ENCODE measurements at places on chromosomes 4 and X.

- no peak for DNase-seq
Measured at GRCh38 chrX:105266456-105266855, 46.0 kb upstream of the TEX13A start.

DNA sequence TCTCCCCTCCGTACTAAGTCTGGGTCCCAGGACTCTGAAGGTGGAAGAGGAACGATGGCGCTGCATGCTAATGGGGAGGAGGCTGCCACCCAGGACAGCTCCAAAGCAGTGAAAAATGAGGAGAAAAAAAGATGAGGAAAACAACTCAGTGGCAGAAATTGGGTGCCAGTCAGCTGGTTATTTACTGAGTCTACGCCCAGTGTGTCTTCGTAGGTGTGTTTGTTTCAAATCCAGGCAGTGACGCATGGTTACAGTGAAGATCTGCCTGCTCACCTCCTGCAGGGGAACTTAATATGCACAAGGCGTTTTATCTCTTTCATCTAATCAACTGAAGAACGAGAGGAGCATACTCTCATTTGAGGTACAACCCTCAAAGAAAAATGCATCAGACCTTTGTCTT, 70.9 kb upstream of the FBXW7 start:
- DNase-seq, result peak; percentile 42

DNA sequence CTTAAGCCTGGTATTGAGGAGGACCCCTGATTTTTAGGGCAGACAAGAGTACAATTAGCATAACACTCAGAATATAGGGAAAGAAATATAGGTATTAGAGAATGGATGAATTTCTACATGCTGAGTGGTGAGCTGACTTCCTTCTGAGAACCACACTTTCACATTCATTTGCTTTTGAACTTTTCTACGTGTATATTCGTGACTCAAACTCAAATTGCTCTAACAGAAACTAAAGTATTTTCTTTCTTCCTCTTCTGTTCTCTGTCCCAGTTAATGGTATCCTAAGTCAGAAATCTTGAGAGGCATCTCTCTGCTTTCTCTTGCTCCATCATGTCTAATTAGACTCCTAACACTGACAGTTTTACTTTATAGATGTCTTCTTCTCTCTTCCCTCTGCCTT, 103.2 kb upstream of the CITED1 start:
- no peak for DNase-seq

- DNase-seq, result peak; percentile 71
Measured at GRCh38 chrX:101108284-101108683, 10.3 kb downstream of the CENPI start.

DNA sequence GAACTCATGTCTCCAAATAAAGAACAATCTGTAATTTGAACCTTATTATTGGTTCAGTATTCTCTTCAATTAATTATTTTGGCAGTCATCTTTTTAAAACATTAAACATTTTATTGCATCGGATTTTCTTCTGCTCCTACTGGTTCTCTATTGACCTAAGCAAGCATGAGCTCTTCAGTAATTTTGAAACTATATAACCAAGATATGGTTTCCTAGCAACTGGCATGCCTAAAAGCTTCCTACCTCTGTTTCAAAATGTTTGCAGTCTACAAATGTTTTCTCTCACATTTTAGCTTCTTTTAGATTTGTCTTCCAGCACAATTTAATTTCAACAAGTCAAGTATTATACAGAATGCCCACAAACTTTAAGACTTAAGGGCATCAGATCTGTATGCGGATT, 371.3 kb downstream of the GPM6A start:
- no peak for DNase-seq

GRCh38 chrX:95640226-95640625, 1044.4 kb upstream of the DIAPH2 start:
- no peak for DNase-seq

DNA sequence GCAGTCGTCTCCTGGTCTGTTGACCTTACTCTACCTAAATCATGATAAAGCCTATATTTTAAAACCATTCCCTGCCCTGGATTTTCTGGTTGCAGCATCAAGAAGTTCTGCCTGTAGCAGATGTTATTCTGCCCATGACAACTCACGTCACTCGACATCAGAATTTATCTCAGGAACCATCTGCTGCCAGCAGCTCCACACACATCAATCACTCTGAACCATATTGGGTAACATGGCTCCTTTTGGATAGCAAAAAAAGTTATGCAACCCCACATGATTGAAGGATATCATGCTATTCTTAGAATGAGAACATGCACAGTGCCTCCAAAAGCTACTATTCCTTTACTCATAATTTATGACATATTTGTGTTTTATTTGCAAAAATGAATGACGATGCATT, 341.4 kb downstream of the DHRSX start:
- DNase-seq, result no peak

DNA sequence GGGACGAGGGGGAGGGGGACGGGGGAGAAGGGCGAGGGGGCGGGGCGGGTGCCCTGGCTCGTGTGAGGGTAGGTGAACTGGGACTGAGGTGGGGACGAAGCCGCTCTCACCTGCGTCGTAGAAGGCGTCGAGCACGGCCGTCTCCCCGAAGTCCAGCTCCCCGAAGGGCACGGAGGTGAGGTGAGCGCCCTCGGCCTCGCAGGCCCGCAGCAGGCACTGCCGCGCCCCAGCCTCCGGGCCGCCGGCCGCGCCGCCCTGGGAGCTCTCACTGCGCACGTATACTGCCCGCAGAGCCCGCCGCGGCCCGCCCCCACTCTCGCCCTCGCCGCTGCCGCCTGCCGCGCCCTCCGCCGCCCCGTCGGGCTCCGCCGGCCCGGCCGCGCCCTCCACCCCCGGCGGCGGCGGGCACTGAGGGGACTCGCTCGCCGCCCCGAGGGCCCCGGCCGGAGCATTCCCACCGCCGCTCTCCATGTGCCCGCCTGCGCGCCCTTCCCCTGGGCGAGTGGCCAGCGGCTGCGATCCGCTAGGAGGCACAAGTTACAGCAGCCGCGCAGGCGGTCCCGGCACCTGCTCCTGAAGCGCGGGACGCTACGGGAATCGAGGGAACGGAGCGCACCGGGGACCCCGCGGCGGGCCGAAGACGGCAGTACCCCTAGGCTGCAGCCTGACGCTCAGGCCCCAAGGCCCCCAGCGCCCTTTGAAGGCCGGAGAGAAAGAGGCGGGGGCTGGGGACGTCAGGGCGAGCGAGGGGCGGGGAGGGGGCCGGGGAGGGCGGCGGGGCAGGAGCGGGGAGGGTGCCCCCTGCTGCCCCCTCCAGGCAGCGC, at the start of gene MAP3K15:
Gene MAP3K15, minus strand, starts transcription at position 718 of the 824 bp plus-strand sequence. Its CDS starts 247 bp downstream, at position 471.
- DNase-seq, result peak; percentile 35

Data from GM23248 (cell line).